ENCODE measurements at places on chromosomes 16 and 17.

- peak; percentile 39 for DNase-seq
Observed at GRCh38 chr17:44220213-44221083, 973 bp upstream of the UBTF start.

- DNase-seq: no peak
Observed at GRCh38 chr17:34730816-34731215, 151.4 kb downstream of the TMEM132E start.

GRCh38 chr17:40027614-40028012 is 12.4 kb downstream of the CSF3 start:
- no peak for DNase-seq

DNA sequence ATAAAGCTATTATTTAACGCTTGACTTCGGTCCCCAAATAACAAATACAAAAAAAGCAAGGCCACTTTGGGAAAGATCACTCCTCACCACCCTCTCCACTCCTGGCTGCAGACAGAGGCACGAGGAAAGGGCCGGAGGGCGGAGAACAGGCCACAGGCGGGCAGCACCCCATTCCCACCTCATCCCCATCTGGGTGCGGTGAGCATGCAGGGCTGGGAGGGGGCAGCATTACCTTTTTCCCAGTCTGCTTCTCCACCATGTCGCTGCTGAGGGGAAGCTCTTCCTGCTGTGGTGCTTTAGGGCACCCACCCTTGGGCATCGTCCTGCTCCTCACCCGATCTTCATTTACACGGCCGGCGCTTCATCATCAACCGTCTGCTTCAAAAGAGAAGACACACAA is 99.2 kb downstream of the ZNF778 start:
- DNase-seq: no peak

GRCh38 chr17:82944990-82945389 is 105.2 kb upstream of the ZNF750 start:
- no peak for DNase-seq

GRCh38 chr17:5419959-5420653 is at the start of gene RPAIN:
TSS of gene RPAIN (plus strand) at chr17:5420182. CDS start at chr17:5420211, 29 bp downstream.
- peak; percentile 76 for DNase-seq

GRCh38 chr16:57306676-57307341 is 22.3 kb upstream of the PLLP start:
- DNase-seq: no peak

GRCh38 chr17:59845595-59846393 is 46.9 kb downstream of the TUBD1 start:
- DNase-seq: no peak

DNA sequence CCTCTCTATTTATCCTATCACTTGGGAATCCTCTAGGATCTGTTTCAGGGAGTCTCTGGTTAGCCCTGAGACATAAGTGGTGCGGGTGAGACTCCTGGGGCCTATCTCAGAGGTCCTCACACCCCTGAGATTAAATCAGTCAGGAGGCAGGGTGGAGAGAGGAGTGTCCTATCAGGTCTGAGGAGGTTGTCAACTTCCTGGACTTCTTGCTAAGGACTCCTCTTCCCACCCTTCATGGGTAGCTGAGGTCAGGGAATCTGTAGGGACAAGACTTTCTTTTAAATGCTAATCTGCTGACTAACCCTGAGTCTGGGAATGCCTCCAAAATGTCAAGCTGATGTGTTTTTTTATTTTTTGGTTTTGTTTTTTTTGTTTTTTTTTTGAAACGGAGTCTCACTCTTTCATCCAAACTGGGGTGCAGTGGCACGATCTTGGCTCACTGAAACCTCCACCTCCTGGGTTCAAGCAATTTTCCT is 6.6 kb upstream of the ARMC5 start:
- no peak for DNase-seq

- no peak for DNase-seq
Observed at GRCh38 chr16:24759006-24759405, 29.6 kb downstream of the TNRC6A start.

DNA sequence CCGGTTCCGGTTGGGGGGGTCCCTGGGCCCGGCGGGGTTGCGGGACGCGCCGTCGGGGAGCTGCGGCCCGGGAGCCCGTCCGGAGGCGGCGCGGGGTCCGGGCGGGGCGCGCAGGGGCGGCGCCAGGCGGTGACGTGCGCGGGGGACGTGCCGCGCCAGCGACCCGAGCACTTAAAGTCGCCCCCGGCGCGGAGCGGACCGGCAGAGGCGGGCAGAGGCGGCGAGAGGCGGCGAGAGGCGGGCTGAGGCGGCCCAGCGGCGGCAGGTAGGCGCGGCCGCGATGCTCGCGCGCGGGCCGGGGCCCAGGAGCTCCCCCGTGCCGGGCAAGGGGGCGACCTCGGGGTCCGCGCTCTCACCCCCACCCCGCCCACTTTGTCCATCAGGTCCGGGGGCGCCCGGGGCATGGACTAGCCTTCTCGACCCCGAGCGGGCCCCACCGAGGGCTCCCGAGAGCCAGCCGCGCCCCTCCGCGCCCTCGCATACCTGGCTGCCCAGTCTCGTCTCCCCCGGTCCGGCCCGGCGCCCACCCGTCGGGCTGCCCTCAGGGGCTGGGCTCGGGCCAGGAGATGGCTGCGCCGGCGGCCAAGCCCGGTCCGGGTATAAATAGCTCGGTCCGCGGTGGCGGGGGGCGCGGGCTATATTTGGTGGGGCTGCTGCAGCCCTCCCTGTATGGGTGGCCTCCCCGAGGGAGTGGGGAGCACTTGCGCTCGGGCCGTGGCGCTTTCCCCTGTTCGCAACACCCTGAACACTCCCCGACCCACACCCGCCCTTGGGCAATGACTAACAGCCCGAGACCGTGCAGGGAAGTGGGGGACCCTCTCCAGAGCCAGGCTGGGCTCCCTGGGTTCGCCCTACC is at the start of gene SLC16A3:
TSS of gene SLC16A3 (plus strand) at position 201 of the 856 bp plus-strand sequence. CDS start 6,967 bp downstream, outside the sequence.
- peak; percentile 56 for DNase-seq

DNA sequence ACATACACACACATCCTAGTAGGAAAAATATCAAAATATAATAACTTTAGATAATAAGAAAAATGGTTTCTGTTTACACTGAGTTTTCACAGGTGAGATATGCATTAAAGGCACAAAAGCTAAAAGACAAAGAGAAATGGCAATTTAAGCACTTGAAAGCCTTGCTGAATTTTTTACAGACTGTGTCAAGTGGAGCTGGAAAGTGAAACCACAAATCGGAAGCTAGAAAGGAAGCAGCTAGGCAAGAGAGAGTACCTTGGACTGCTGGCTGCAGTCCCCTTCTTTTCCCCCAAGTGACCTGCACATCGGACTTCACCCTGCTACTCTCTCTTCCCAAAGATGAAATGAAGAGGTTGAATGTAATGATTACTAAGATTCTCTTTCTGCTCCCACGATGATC is 135.1 kb downstream of the CDH13 start:
- no peak for DNase-seq

- no peak for DNase-seq
Observed at GRCh38 chr17:34219405-34219804, 35.7 kb upstream of the CCL2 start.

DNA sequence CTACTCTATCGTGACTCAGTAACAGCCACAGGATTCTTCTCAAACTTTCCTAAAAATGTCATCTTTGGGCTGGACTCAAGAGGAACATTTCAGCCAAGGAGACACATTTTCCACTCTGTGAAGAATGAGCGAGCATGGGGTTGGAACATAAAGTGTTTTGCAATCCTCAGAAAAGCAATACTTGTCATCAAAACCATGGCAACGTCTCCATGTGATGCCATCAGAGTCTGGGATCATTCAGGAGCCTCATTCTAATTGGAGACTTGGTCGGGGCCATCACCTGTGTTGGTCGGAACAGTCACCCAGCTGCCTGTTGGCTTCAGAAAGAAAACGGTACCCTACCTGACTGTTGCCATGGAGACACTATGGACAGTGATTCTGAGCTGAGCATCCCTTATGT is 25.5 kb downstream of the MYOCD start:
- no peak for DNase-seq

DNA sequence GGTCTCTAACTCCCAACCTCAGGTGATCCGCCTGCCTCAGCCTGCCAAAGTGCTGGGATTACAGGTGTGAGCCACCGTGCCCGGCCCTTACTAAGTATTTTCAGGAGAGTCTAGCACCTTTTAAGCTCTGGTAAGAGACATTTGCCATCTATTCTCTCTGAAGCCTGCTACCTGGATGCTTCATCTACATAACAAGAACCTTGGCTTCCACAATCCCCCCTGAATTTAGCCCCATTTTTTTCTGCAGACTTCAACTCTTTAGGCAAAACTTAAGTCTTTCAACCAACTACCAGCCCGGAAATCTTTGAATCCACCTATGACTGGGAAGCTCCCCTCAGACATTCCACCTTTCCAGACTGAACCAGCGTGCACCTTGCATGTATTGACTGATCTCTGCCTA is 14.0 kb upstream of the UBE2I start:
- DNase-seq: no peak

- DNase-seq: no peak
Observed at GRCh38 chr17:36017799-36018198, at the start of gene CCL23. TSS of gene CCL23 (minus strand) at chr17:36017972. CDS start at chr17:36017897, 75 bp downstream.

DNA sequence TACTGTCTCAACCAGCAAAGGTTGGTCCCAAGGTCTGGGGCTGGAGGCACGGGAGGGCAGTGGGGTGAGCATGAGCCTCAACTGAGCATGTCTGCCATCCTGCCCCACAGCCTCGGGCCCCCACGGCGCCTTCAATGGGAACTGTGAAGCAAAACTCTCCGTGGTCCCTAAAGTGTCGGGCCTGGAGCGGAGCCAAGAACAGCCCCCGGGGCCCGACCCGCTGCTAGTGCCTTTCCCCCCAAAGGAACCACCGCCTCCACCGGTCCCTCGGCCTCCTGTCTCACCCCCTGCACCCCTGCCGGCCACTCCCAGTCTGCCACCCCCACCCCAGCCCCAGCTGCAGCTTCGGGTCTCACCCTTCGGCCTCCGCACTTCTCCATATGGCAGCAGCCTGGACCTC is 4.2 kb downstream of the FBRS start:
- no peak for DNase-seq

GRCh38 chr17:29000973-29001372 is 4.9 kb downstream of the SEZ6 start:
- no peak for DNase-seq

GRCh38 chr17:58475985-58476384 is 12.2 kb downstream of the HSF5 start:
- DNase-seq: no peak

GRCh38 chr17:2705888-2706795 is 5.4 kb downstream of the CLUH start:
- DNase-seq: no peak

- DNase-seq: no peak
Observed at GRCh38 chr17:80047176-80047575, 10.7 kb downstream of the CCDC40 start.

GRCh38 chr16:7805686-7806396 is 473.2 kb downstream of the RBFOX1 start:
- DNase-seq: no peak

GRCh38 chr16:72942021-72942420 is 105.9 kb downstream of the ZFHX3 start:
- no peak for DNase-seq

DNA sequence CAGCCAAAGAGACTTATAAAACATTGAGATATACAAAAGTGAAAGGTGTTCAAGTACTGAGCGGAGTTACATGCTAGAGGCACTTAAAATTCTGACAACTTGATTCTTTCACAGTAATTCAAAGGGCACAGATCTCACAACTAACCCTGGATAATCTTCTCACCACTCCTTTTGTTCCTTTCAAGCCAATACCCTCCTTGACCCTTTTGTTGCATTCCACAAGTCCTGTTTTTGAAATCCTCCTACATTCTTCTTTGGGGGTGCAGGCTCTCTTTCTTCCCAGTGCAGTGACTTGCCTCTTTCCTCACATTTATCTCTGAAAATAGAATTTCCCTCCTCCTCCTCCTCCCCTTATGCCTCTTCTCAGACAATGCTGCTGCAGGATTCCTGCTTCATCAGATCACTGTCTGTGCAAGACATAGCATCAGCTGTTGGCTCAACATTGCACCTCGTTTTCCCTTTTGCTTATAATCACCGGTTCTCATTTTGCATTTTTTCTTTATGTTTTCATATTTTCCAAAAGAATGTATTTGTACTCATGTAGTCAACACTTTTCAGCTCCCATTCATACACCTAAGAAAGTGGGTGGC is 199.3 kb downstream of the CDH8 start:
- no peak for DNase-seq
